OCI-LY7 (cell line): ENCODE measurements at places on chromosomes 3 and 15.

GRCh38 chr3:151386056-151386455 is 1.5 kb upstream of the P2RY12 start:
- no peak for DNase-seq

- no peak for DNase-seq
Measured at GRCh38 chr15:66617137-66618090, 51.6 kb upstream of the LCTL start.

- no peak for DNase-seq
Measured at GRCh38 chr3:194880940-194881925, 195.6 kb downstream of the FAM43A start.

DNA sequence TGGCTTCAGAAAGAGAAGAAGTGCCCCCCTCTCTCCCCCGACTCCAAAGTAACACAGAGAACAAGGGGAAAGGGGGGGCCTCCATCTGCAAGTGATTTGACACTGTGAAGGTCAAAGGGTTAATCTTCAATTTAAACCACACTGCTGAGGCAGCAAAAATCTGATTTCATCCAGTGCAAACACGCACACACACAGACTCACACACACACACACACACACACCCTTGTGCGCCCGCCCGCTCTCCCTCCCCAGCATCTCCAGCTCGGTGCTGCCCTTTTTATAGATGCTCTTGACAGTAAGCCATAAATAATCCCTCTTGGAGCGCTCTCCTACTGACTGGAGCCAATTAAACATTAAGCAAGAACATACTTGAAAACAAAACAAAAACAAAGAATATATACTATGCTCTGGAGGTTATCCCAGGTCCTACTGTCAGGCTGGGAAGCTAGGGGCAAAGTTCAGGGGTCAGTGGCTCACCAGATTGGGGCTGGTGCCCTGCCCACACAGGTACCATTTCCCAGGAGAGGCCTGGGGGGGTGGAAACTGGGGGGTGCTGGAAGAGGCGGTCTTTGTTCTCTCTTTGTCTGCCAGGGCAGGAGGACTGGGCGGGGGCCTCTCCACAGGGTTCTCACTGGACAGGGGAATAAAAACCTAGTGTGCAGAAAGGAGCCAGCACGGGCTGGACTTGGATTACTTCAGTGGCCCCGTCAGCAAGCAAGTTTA is 16.3 kb downstream of the BMF start:
- no peak for DNase-seq

DNA sequence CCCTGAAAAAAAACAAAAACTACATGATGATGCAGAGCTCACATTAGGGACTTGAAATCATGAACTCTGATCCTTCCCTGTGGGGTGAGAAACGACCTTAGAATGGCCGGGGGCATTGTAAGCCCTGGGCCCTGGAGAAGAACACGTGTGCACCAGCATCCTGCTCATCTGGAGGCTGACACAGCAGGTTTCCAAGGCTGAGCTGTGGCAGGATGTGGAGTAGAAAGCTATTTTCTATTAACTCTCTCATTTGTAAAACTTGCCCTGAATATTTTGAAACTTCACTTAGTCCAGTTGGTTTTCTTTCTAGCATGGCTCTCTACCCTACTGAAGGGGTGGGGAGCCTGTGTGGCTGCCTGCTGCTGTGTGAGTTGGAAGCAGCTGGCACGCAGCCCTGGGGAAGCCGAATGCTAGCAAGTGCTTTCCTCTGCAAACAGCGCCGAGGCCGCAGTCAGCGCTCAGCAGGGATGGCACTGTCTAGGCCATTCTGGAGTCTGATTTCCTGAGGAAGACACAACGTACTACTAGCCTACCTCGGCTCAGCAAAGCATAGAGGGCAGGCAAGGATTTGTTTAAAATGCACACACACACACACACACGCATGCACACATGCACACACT is 58.0 kb downstream of the GABRG3 start:
- DNase-seq = no peak

GRCh38 chr15:26015516-26016075 is 152.5 kb upstream of the ATP10A start:
- DNase-seq = no peak

- DNase-seq = no peak
Measured at GRCh38 chr15:59096429-59096828, 8.5 kb upstream of the CCNB2 start.

GRCh38 chr15:100158356-100158755 is 183.4 kb downstream of the ADAMTS17 start:
- DNase-seq = no peak

GRCh38 chr3:125005676-125006075 is 50.1 kb downstream of the HEG1 start:
- no peak for DNase-seq

GRCh38 chr3:145209561-145209960 is 951.4 kb downstream of the PLOD2 start:
- no peak for DNase-seq

GRCh38 chr3:196121066-196121465 is 39.2 kb upstream of the TFRC start:
- no peak for DNase-seq
